ENCODE measurements at places on chromosomes 6 and 20.

DNA sequence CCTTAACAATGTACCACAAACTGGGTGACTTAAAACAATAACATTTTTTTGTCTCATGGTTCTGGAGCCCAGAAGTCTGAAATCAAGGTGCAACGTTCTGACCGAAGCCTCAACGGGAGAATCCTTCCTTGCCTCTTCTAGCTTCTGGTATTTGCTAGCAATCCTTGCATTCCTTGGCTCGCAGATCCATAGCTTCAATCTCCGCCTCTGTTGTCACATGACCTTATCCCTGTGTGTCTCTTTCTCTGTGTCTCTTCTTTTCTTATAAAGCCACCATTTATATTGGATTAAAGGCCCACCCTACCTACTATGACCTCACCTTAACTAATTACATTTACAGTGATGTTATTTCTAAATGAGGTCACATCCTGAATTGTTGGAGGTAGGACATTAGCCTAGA, 37.2 kb upstream of the DOK5 start:
- DNase-seq: no peak

- no peak for DNase-seq
These were observed 22.0 kb downstream of the RALY start for GRCh38 chr20:34015401-34016335.

DNA sequence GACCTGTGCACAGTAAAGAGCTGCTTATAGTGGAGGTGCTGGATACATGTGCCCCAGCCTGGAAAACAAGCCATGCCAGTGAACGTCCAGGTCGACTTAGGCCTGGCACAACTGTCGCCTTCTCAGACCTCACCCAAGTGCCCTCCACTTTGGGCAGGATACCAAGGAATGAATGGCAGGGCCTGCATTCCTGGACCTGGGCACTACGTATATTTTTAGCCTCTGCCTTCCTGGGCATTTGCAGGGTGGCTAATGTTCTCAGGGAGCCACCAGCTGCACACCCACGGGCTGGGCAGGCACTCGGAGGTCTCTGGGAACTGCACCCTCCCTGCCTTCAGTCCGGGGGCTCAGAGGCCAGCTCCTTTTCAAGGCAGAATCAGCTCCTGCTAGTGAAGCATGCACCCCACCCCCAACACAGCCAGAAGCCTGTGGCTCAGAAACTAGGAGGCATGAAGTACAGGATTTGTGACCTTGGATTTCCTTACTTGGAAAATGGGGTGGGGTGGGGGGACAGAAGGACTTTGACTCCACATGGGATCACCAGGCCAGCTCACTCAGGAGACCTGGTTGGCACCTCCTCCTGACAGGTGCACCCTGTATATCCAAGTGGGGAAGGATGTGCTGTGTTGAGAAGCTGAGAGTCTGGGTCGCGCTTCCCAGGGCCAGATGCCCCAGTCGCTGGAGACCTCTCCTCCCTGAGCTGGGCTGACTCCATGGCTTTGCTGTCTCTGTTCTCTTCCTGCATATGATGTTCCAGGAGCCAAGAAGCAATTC, 2.5 kb upstream of the LSM14B start:
- no peak for DNase-seq

- no peak for DNase-seq
These were observed at the start of gene SPTLC3 for GRCh38 chr20:13008761-13009681. SPTLC3 (plus strand) TSS chr20:13008972; CDS start chr20:13009268, 296 bp downstream.
